GM23338 (cell line): ENCODE measurements at places on chromosomes 7 and 10. TPM values are rescaled to one million over a fixed set of nuclear protein-coding genes. Genes with fewer than 3 reads are reported as not detected.
A peak's percentile ranks its signal among the peaks of the same experiment; 100 is the strongest.

Gene TFAM
- 47.7 and 54.2 TPM in 2 replicates for total RNA-seq

Gene ITIH5
- 2.2 and 6.6 TPM in 2 replicates for total RNA-seq

Gene MSS51
- 3.9 and 5.1 TPM in 2 replicates for total RNA-seq

Gene PKD1L1
- 0.03 and 0.16 TPM in 2 replicates for total RNA-seq

Gene ANXA8L1
- not detected in 2 replicates for total RNA-seq

Gene LLCFC1
- not detected in 2 replicates for total RNA-seq

Gene CDH23
- total RNA-seq = 4.3 and 6.2 TPM in 2 replicates

Gene GARIN1A
- total RNA-seq = 0.12 TPM in 1 of 2 replicates, not detected in the other

Gene SH3PXD2A
- 4.6 and 5.0 TPM in 2 replicates for total RNA-seq

DNA sequence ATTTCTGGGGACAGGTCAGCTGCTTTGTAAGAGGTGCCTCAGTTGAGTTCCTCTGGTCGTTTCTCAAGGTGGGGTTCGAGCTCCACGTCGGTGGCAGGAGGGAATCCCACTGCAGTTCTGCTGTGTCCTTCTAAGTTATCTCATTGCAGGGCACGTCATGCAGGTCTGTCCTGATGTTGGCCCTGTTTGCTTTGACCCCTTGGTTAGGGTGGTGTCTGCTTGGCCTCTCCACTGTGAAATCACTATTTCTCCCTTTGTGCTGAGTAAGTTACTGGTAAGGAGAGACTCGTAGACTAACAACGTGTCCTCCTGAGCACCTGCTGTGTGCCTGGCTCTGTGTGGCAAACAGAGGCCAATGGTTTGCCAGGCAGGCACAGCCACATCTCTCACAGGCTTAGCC, 372.9 kb upstream of the ZMIZ1 start:
- no peak for DNase-seq

GRCh38 chr10:119315128-119316001, 108.0 kb downstream of the GRK5 start:
- peak; percentile 43 for DNase-seq

GRCh38 chr10:7458556-7458955, 47.7 kb upstream of the SFMBT2 start:
- DNase-seq = no peak

DNA sequence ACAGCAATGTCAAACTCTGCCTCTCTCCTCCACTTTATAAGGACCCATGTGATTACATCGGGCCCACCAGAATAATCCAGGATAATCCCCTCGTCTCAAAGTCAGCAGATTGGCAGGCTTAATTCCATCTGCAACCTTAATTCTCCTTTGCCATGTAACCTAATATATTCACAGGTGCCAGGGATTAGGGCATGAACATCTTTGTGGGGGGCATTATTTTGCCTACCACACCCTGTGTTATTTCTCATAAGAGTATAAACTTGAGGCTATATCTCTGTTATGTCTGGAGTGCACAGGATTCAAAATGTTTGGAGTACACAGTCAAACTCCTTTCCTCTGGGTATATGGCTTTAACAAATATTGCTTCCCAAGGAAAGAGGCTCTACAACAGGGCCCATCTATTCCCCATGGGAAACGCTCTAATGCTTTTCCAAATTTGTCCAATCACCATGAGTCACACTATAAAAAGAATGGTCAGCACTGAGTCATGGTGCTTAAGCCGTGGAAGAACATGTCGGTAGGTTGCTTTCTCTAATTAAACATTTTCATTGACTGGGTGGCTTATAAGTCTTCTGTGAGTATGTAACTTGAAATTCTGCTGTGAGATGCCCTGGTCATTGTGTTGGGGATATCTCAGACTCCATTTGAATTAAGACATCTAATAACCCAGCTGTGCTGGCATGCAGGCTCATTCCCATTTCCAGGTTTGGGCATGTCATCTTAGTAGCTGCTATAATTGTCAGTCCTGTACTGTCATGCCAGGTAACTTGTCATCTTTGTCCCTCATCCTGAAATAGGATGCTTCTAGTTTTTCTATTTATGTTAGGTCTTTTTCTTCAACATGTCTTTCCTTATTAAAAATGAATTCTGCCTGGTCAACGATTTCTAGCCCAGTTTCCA, 11.5 kb upstream of the AKR1B10 start:
- DNase-seq = no peak

- no peak for DNase-seq
Observed at GRCh38 chr10:29757551-29758297, 123.0 kb upstream of the SVIL start.
